Endodermal cell (in vitro differentiated cells): ENCODE measurements at places on chromosomes 4 and X. TPM values are rescaled to one million over a fixed set of nuclear protein-coding genes. Genes with fewer than 3 reads are reported as not detected.

The MAGEA8 gene
- not detected in 3 replicates for total RNA-seq

DNA sequence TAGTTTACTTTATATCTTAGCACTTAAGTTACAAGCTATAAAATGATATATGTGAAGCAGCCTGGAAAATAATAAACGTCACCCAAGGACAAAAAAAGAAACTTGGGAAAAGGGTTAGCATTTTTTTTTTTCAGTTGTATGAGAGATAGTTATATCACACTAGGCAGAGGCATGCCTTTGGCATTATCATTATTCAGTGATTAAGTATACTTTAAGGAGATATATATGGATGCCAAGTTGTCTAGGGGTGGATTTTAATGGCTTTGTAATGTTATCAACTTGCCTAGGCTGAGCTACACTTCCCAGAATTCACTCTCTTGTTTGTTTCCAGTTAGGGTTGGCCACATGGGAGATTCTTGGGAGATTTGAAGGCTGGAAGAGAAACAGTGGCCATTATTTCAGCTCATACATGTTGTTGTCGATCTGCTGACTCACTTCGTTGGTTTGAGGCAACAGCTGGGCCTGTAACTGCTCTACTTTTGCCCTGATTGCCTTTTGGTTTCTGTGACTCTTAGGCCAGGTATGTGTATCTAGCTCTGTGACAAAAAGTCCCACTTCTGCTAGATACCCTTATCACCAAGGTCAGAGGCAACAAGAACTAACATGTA, 11.5 kb upstream of the SRPX start:
- H3K27me3 ChIP-seq = no peaks in the 10 kb centered on the region
- H3K36me3 ChIP-seq = no peaks in the 10 kb centered on the region
- no peaks in the 10 kb centered on the region for H3K4me1 ChIP-seq
- H3K4me3 ChIP-seq = no peak overlapping the region
- H3K27ac ChIP-seq = no peak overlapping the region

- no peak overlapping the region for H3K27ac ChIP-seq
- no peaks in the 10 kb centered on the region for H3K36me3 ChIP-seq
- H3K27me3 ChIP-seq = no peaks in the 10 kb centered on the region
Measured at GRCh38 chr4:186298031-186298647, 32.1 kb downstream of the F11 start.

- no peak overlapping the region for H3K4me3 ChIP-seq
- peak; percentile 52 for DNase-seq
- peaks cover 44% of the 10 kb centered on the region for H3K27me3 ChIP-seq
Measured at GRCh38 chr4:80125252-80126177, 52.5 kb upstream of the ANTXR2 start.

The POLA1 gene
- 50.8 and 53.6 TPM in 2 replicates for total RNA-seq

DNA sequence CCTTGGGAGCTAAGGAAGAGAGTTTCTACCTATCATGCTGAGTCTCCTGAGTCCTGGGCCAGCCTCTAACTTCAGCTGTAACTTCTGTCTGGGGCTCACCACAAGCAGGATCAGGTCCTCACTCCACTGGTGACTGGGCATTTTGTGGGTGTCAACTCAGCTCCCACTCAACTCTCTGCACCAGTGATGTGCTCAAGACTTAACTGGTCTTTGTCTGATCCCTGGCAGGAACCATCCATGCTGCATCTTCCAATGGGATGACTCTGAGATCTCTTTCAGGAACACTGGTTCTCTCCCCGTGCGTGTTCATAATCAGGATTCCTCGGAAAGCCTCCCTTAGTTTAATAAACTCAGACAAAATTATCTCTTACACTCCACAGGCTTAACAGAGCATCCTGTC, 82.3 kb downstream of the COMMD8 start:
- no peaks in the 10 kb centered on the region for H3K27me3 ChIP-seq
- no peak overlapping the region for H3K27ac ChIP-seq
- no peak for DNase-seq
- H3K4me1 ChIP-seq = no peaks in the 10 kb centered on the region

DNA sequence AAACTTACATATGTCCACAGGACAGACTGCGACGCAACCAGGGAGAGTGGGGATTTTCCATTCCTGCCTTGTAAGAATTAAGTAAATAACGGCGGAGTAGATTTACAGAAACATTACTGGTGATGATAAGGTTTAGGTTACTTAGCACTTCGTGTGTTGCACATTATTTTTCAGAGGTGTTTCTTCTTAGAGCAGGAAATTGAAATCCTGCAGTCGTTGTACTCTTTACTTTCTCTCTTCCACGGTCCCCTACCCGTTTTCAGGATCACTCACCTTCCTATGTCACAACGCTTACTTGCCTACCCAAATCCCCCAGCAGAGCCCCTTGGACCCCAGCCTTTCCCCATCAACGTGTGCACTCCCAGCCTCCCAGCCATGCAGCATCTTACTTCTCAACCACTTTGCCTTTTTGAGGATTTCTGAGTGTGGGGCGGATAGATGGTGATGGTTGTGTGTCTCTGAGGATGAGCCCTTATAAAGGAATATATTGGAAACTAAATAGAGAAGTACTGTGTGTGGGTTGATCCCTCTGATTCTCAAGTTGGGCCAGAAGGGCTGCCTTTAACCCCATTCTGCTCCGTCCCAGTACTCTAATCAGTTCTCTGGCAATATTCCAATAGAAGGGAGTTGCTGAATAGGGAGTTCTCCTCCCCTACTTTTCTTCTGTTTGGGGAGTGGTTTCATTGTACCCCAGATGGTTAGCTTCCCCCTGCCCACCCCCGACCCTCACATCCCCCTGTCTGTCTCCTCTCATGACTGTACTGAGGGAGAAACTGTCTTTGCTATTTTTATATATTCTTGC, 1.6 kb downstream of the MID2 start:
- peaks cover 27% of the 10 kb centered on the region for H3K27me3 ChIP-seq
- no peaks in the 10 kb centered on the region for H3K36me3 ChIP-seq
- H3K4me3 ChIP-seq = peak overlapping the region; percentile 70
- no peaks in the 10 kb centered on the region for H3K4me1 ChIP-seq
- no peak overlapping the region for H3K27ac ChIP-seq
- DNase-seq = no peak

The TEX13B gene
- not detected in 3 replicates for total RNA-seq

DNA sequence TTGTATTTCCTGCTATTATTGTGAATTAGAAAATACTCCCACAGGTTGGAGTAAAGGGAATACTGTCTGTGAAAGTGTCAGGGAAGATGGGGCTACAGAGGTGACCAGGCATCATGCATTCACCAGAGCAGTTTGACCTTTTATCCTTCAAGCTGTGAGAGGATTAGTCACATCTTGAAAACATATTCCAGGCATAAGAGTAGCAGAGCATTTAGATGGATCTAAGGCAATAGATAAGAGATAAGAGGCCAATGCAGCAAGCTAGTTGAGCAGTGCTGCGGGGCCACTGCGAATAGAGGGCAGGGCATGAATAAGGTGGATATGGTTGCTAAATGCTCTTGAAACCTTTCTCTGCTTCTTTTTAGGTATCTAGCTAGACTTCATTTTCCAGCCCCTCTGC, 470.7 kb upstream of the FTHL17 start:
- no peak overlapping the region for H3K4me3 ChIP-seq
- no peaks in the 10 kb centered on the region for H3K36me3 ChIP-seq
- H3K27ac ChIP-seq = no peak overlapping the region
- no peaks in the 10 kb centered on the region for H3K27me3 ChIP-seq

- peak; percentile 98 for DNase-seq
- H3K27me3 ChIP-seq = no peaks in the 10 kb centered on the region
- H3K4me3 ChIP-seq = peak within 1 kb of the TSS; percentile 75
- H3K4me1 ChIP-seq = no peaks in the 10 kb centered on the region
- H3K27ac ChIP-seq = peak within 1 kb of the TSS; percentile 96
Measured at GRCh38 chrX:2928583-2929434, at the start of gene ARSD. Gene ARSD (minus strand): TSS chrX:2929339. CDS start chrX:2929275, 64 bp downstream.

GRCh38 chr4:8121292-8122015, 37.2 kb downstream of the ABLIM2 start:
- H3K27ac ChIP-seq = no peak overlapping the region
- H3K27me3 ChIP-seq = no peaks in the 10 kb centered on the region
- H3K4me1 ChIP-seq = no peaks in the 10 kb centered on the region
- no peak for DNase-seq

- no peak overlapping the region for H3K4me3 ChIP-seq
- no peak overlapping the region for H3K27ac ChIP-seq
- H3K36me3 ChIP-seq = no peaks in the 10 kb centered on the region
- no peaks in the 10 kb centered on the region for H3K27me3 ChIP-seq
Measured at GRCh38 chr4:47012676-47013075, 18.7 kb upstream of the GABRB1 start.

DNA sequence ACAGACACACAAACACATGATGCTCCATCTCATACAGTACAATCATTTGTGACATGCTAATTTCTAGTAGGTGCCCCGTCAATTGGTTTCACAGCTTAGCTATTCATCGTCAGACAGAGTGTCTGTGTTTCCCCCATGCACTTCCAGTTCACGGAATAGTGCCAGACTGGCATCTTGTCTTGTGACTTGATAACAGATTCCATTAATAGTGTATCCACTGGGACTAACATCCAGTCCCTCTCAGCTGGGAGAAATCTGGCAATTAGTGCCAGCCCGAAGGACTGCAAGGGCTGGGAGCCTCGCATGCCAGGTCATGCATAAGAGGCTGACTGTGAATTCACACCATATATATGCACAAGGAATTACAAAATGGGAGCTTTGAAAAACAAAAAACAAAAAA, 20.2 kb upstream of the GATB start:
- H3K4me1 ChIP-seq = no peaks in the 10 kb centered on the region
- no peak overlapping the region for H3K27ac ChIP-seq
- no peak overlapping the region for H3K4me3 ChIP-seq
- no peak for DNase-seq
- no peaks in the 10 kb centered on the region for H3K36me3 ChIP-seq

GRCh38 chr4:18882468-18882867, 860.9 kb upstream of the LCORL start:
- no peaks in the 10 kb centered on the region for H3K4me1 ChIP-seq
- DNase-seq = no peak
- H3K36me3 ChIP-seq = no peaks in the 10 kb centered on the region
- no peaks in the 10 kb centered on the region for H3K27me3 ChIP-seq
- H3K27ac ChIP-seq = no peak overlapping the region
- H3K4me3 ChIP-seq = no peak overlapping the region

DNA sequence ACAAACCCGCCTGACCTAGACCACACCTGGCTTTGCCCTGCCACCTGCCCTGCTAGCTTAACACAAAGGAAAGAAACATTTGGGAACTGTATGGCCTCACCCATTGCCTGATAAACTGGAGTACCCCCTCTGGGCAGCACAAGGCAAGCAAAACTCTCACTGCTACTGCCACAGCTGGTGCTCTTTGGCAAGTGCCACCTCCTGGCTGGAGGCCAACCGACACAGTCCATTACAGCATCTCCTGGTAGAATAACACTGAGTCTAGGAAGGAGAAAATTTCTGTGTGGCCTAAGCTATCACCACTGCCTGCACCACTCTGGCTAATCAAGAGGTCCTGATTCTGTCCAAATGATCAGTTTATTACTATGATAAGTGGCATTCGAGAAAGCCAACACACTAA, 18.9 kb upstream of the SPANXN3 start:
- no peaks in the 10 kb centered on the region for H3K27me3 ChIP-seq
- no peak overlapping the region for H3K27ac ChIP-seq
- H3K36me3 ChIP-seq = no peaks in the 10 kb centered on the region
- DNase-seq = no peak
- H3K4me1 ChIP-seq = no peaks in the 10 kb centered on the region

The RAB33A gene
- 0.25 TPM in 1 of 2 replicates, not detected in the other for total RNA-seq

DNA sequence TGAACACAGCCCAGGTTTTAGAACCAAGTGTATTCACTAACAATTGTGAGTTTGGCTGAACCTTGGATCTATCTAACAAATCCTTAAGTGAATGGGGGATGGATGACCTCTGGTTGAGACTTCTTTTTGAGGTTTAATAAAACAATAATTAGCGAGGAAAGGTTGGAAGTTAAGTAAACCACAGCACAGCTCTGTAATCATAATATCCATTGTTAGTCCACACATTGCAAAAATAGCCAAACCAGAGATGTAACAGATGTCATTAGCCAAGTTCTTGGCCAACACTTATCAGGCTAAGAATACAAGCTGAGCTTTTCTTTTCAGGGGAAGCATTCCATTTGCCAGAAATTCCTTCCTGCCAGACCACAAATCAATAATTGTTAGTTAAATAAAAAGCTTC, 59.1 kb downstream of the FREM3 start:
- H3K4me1 ChIP-seq = no peaks in the 10 kb centered on the region
- no peaks in the 10 kb centered on the region for H3K36me3 ChIP-seq
- H3K4me3 ChIP-seq = no peak overlapping the region
- H3K27ac ChIP-seq = no peak overlapping the region
- DNase-seq = no peak

DNA sequence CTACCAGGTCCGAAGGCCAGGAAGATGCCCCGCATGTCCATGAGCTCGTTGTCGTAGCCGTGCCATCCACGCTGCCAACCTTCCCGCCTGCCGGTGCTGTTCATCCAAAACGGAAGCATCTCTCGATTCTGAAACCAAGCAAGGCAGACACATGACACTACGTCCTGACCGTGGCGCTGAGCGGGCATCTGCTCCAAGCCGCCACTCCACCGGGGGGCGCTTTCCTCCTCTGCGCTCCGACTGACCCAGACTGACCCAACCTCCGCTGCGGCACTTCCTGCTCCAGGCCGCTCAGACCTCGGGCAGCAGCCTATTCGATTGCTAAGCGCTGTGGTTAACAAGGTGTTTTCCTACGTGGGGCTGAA, 120.5 kb downstream of the ENPP6 start:
- no peaks in the 10 kb centered on the region for H3K4me1 ChIP-seq
- DNase-seq = peak; percentile 95
- no peaks in the 10 kb centered on the region for H3K36me3 ChIP-seq
- H3K27ac ChIP-seq = no peak overlapping the region

DNA sequence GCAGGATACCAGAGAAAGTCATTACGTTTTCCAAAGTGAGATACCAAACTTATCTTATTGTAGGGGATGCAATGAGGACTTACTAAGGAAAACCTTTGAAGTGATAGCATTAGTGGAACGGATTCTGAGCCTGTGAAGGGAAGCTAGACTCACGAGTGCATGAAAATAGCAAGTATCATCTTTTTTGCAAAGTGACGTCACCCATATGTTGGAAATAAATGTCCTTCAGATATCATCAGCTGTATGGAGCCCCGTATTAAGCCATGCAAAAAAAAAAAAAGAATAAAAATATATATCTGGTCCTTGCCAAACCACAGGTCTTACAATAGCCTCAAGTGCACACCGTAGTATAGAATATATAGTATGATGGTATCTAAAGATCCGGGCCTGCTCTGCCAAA, 46.8 kb upstream of the ITM2A start:
- no peaks in the 10 kb centered on the region for H3K27me3 ChIP-seq
- no peaks in the 10 kb centered on the region for H3K36me3 ChIP-seq
- no peaks in the 10 kb centered on the region for H3K4me1 ChIP-seq
- H3K27ac ChIP-seq = no peak overlapping the region

The RHOXF2 gene
- total RNA-seq = not detected in 2 replicates

GRCh38 chr4:172153719-172154118, 340.5 kb downstream of the GALNTL6 start:
- no peaks in the 10 kb centered on the region for H3K36me3 ChIP-seq
- no peak for DNase-seq
- H3K27me3 ChIP-seq = no peaks in the 10 kb centered on the region
- no peak overlapping the region for H3K4me3 ChIP-seq

GRCh38 chr4:174808119-174808518, 20.9 kb downstream of the GLRA3 start:
- H3K27ac ChIP-seq = no peak overlapping the region
- DNase-seq = no peak
- H3K36me3 ChIP-seq = no peaks in the 10 kb centered on the region
